ENCODE measurements at places on chromosomes 16 and 17.

GRCh38 chr16:74107795-74108610 is 188.6 kb upstream of the PSMD7 start:
- DNase-seq = peak; percentile 81

DNA sequence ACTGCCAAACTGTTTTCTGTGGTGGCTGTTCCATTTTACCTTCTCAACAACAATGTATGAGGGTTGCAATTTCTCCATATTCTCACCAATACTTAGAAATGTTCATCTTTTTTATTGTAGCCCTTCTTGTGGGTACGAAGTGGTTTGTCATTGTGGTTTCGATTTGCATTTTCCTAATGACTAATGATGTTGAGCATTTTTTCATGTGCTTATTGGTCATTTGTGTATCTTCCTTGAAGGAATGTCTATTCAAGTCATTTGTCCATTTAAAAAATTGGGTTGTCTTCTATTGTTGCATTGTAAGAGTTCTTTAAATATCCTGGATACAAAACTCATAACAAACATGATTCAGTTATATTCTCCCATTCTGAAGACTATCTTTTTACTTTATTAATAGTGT is 47.5 kb upstream of the CCL2 start:
- DNase-seq = no peak

- DNase-seq = no peak
These were observed 487.0 kb downstream of the HAPSTR1 start for GRCh38 chr16:9578459-9578858.

GRCh38 chr16:47705266-47705665 is 244.1 kb downstream of the PHKB start:
- no peak for DNase-seq

GRCh38 chr17:17812211-17813054 is 24.4 kb downstream of the SREBF1 start:
- DNase-seq = peak; percentile 90

Measured in endothelial cell (in vitro differentiated cells).